ENCODE measurements at places on chromosomes 7 and 10.

- no peak for DNase-seq
Observed at GRCh38 chr10:75827587-75828021, 396.2 kb downstream of the LRMDA start.

- no peak for DNase-seq
Observed at GRCh38 chr7:24874791-24875190, 105.2 kb downstream of the OSBPL3 start.

DNA sequence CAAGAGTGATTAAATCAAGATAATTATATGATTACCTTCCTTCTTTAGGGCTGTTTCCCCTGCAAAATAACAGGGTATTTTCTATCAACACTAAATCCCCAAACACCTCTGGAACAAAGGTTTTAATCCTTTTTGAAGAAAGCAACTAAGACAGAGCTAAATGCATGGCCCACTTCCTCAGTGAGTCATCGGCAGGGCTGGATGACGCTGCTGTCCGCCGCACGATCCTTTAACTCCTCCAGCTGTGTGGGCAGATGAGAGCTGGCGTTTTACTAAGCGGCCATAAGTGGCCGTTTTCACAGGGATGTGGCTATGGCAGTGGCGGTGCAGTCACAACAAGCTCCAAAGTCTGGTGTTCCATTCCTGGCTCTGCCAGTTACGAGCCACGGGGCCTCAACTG, 76.0 kb upstream of the C1QL3 start:
- DNase-seq, result peak; percentile 32

DNA sequence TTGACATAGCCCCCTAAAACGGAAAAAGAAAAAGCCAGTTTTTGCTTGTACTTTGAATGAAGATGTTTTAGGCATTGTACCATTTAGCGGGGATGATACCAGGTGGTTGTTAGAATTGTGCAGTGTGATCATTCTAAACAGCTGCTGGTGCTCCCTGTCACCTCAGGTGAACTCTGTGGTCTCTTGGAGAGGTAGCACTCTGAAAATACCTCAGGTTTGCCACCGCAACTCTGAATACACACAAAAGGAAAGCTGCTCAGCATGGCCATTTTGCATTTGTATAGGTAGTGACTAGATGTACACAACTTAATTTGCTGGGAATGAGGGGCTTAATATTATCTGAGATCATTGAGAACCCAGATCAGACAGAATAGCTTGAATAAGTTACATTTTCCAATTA, 52.6 kb downstream of the PLEKHA8 start:
- no peak for DNase-seq

GRCh38 chr10:70621503-70622078, 19.1 kb upstream of the PRF1 start:
- DNase-seq, result no peak

DNA sequence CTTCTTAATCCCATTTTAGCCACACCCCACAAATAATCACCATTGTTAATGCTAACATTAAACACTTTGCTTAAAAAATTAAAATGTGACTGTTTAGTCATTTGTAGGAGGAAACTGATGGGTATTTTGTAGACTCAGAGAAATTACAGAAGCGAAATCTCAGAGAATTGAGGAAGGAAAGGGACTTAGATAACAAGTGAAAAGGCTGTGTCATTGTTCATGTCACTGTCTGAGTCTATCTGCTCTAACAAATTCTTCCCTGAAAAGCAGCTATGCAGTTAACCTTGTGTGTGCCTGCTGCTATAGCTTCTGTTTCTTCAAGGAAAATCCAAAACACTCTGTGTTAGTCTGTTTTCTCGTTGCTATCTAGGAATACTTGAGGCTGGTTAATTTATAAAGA, 40.9 kb upstream of the PLXDC2 start:
- no peak for DNase-seq

Measured in amniotic epithelial cell (primary cell).